Substantia nigra (tissue), 51 donors: ENCODE measurements at places on chromosomes 2 and 18.
A peak's percentile ranks its signal among the peaks of the same experiment; 100 is the strongest.

DNA sequence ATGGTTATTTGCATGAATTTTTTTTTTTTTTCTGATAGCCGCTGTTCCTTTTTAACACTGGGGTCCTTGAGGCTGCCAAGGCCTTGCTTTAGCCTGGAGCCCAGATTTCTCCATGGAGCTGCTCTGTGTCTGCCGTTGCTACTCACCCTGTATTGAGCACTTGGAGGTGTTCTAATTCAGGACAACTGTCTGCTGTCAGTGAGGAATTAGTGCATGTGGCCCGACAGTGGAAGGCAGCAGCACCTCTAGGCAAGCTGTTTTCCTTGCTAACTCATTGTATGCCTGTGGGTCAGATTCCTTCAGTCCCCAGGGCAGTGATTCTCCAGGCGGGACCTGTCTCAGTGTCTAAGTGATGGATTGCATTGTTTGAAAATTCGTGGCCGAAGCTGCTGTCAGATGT, 147.7 kb upstream of the DPP10 start:
- no peak for DNase-seq

- no peak for DNase-seq
Observed at GRCh38 chr2:11856095-11856494, 109.7 kb downstream of the LPIN1 start.

GRCh38 chr2:102376052-102376591, 20.5 kb downstream of the IL18R1 start:
- DNase-seq, result no peak

DNA sequence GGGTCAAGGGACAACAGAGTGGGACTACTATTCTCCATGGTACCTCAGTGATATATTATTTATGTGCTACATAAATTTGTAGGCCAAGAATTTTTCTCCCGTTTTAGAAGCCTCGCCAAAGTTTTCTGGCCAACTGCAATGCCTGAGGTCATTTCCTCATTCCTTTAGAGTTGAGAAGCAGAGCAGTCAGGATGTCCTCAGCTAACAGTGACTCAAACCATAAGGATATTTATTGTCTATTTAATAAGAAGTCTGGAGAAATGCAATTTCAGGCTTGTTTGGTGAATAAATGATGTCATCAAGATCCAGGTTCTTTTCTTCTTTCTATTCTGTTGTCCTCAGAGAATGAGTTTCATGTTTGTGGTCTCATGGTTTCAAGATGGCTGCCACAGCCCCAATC, 91.0 kb downstream of the ADCYAP1 start:
- no peak for DNase-seq

- no peak for DNase-seq
Observed at GRCh38 chr2:206049392-206049791, 36.6 kb downstream of the INO80D start.

GRCh38 chr18:74139411-74139810, 8.2 kb downstream of the FBXO15 start:
- DNase-seq, result no peak

DNA sequence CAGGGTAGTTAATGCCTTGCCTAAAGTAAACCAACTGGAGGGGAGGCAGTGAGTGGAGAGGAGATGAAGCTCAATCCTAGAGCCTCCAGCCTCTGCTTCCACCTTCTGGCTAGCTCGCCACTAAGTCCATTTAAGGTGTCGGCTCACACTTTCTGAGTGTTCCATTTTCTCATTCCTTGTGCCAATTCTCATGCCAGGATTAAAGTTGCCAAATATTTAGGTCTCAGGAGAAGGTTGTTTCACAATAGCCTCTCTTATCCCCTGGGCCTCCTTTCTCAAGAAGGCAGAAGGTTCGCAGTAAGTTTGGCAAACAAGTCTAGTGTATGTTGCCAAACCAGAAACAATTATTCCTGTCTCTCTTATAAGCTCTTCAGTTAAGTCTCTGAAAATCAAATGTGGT, 57.2 kb downstream of the TACR1 start:
- no peak for DNase-seq

DNA sequence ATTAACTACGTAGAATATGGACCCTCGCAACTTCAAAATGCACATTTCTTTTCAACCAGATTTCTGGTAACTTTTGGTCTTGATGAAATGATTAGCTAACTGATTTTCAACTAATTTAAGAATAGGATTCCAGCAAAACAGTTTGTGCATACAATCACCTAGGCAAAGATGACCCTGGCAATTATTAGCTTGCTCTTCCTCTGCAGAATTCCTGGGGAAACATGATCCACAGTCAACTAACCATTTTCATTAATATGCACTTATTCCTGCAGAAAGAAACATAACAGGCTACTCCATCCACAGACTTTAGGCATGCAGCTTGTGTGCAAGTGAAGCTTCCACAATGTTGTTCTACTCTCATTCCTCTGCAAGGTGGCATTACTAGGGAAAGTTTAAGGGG, 1150.8 kb upstream of the FANCL start:
- DNase-seq, result no peak

- no peak for DNase-seq
Observed at GRCh38 chr2:197914778-197915177, 110.4 kb downstream of the PLCL1 start.

DNA sequence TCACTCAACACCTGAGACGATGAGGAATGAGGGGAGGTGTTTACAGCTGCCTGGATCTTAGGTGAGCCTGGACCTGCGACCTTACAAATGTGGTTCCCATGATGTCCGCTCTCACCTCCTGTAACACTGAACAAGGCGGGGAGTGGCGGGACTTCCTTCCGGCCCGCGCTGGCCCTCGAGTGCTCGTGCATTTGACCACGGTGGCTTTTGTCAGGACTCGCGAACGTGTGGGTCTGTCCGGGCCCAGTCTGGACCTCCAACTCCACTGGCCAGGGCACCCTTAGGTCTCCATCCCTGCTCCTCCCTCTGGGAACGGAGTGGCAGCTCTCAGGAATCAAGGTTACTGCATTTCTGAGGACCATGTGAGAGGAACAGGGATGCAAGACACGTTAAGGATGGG, 263.0 kb upstream of the SALL3 start:
- no peak for DNase-seq

DNA sequence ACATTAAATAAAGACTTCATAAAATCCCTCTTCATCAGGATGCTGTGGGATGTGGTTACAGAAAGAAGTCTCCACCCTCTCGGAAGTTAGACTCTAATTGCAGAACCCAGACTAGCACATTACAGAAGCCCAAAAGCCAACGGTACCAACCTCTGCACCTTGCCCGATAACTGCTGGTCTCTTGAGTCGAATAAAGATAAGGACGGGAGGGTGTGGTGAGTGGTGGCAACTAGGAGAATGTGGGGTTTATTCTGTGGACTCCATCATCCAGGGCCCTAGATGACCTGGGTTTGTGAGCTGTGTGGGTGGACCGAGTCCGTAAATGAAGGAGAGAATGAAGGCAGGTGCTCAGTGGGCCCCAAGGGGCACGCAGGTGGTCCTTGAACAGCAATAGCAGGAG, 462.8 kb upstream of the ID2 start:
- no peak for DNase-seq

DNA sequence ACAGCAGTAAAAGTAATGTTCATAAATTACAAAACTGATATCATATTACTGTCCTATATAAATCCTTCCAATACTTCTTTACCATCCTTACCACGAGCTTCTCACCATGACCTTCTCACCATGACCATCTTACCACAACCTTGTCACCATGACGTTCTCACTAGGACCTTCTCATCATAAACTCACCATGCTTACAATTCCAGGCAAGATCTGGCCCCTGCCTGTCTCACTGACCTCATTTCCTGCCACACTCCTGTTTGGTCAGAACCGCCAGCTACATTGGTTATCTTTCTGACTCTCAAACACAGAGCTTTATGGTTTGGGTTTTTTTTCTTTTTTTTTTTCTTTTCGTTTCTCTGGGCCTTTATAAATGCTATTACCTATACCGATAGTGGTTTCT, 827.6 kb downstream of the RNF144A start:
- no peak for DNase-seq

DNA sequence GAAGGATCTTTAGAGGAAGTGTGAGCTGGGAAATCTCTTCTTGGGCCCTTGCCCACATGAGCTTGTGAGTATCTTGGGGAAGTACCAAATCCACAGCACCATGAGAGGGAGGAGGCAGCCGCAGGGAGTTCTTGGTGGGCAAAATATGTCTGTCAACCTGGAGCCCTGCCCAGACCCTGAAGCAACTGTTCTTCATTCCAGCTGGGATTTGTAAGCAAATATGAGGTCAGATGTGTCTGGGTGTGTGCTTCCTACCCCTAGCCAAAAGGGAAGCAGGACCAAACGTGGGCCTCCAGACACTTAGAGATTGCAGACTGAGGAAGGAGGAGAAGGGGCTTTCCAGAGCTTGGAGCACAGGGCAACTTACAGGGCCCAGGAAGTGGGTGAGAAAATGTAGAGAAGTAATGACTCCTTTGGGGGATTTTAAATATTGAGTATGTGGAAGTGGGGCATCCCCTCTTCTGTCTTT, 41.9 kb downstream of the TMEM247 start:
- no peak for DNase-seq

DNA sequence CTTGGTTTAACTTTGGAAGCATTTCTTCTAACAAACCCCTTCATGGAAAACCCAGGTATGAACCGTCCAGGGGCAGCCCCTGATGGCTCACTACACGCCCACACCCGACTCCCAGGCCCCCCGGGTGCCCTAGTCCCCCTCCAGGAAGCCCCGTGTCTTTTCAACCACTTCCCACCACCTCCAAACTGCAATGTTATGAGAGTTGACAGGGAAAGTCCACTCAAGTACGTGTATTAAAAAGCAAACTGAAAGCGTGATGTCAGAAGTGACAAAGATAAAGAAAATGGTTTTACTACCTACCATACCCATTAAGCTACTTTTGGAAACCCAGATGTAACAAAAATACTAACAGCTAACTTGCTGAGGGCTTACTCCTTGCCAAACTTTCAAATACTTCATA, 51.5 kb downstream of the L3MBTL4 start:
- no peak for DNase-seq

- no peak for DNase-seq
Observed at GRCh38 chr2:165425556-165425955, 43.9 kb upstream of the CSRNP3 start.

DNA sequence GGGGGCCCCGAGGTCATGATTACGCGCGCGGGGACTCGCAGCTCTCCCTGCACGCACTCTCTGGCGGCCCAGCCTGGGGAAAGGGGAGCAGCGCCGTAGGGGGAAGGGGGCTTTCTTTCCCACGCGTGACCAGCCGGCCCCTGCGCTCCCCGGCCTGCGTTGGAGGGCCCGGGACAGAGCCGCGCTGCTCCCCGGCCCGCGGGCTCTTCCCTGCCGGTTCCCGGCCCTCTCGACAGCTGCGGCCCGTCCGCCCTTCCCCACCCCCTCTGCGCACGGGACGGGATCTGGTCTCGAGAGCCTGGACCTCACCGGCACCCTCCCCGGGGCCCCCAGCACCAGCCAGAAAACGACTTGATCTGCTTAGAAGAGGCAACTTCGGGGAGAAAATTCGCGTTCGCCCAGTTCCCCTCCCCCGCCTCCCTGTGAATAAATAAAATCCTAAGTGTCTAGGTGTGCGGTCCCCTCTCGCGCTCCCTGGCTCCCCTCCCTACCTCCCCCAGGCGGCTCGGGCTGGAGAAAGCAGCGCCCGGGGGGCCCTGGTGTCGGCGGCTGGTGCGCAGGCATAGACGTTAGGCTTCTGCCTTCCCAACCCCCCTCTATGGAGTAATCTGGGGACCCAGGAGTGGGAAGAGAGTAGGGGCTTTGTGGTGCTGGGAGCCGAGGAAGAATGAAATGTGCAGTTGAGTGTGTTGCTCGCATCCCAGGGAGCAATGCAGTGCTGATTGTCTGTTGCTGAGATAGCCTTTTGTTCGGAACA, 803 bp upstream of the FIGN start:
- DNase-seq, result peak; percentile 35

- no peak for DNase-seq
Observed at GRCh38 chr18:37659906-37660305, 94.3 kb upstream of the CELF4 start.

GRCh38 chr2:101064868-101065549, 62.9 kb downstream of the RPL31 start:
- DNase-seq, result no peak

DNA sequence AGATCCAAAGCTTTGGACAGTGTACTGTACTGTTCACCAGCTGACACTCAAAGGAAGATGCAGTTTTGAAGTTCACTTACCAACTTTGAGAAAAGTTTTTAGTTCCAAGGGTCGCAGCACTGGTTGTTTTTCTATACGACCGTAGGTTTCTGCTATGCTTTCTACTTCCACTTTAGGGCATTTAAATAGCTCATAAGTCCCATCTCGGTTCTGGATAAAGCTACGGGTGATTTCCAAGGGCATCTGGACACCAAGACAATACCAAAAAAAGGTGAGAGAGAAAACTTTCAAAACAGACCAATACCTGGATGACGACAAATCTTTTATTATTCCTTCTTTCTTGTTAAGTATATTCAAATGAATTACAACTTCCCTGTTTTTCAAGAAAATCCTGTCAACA, 30.3 kb downstream of the C2orf42 start:
- no peak for DNase-seq

- DNase-seq, result no peak
Observed at GRCh38 chr18:77119101-77119850, 13.3 kb downstream of the MBP start.

DNA sequence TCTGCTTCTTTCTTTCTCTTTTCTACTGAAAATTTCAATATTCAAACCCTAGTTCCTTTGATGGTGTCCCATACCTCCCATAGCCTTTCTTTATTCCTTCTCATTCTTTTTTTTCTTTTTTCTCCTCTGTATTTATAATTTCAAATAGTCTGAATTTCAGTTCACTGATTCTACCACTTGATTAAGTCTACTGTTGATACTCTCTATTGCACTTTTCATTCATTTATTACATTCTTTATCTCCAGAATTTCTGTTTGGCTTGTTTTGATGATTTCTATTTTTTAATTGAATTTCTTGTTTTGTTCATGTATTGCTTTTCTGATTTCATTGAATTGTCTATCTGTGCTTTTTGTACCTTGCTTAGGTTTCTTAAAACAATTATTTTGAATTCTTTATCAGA, 111.9 kb upstream of the VRK2 start:
- DNase-seq, result no peak

GRCh38 chr2:120189189-120189588, 34.0 kb downstream of the TMEM185B start:
- DNase-seq, result no peak

- DNase-seq, result no peak
Observed at GRCh38 chr2:33380001-33380609, 96.3 kb upstream of the RASGRP3 start.

DNA sequence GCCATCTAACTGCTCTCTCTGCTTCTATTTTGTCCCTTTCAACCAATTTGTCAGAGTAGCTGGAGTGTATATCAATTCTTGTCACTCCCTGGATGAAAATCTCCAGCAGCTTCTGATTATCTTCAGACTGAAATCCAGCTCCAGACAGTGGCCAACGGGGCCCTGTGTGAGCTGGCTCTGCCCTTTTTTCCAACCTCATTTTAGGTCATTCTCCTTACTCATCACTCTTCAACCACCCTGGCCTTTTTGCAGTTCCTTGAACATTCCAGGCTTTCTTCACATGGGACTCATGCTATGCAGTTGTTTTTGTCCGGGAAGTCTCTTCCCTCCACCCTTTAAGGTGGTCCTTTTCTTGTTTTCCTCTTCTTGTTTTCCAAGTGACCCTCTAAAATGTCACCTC, 15.4 kb upstream of the FAP start:
- no peak for DNase-seq
